Dermis microvascular lymphatic vessel endothelial cell (primary cell): ENCODE measurements at places on chromosomes 6 and 20. TPM values are rescaled to one million over a fixed set of nuclear protein-coding genes. Genes with fewer than 3 reads are reported as not detected.
A peak's percentile ranks its signal among the peaks of the same experiment; 100 is the strongest.

GRCh38 chr6:89966913-89967312 lies 72.6 kb downstream of the GJA10 start:
- no peak for DNase-seq

SLC17A4 gene
- not detected in 2 replicates for total RNA-seq

BPIFB1 gene
- not detected in 2 replicates for total RNA-seq

LRRN4 gene
- total RNA-seq: not detected in 2 replicates

DNA sequence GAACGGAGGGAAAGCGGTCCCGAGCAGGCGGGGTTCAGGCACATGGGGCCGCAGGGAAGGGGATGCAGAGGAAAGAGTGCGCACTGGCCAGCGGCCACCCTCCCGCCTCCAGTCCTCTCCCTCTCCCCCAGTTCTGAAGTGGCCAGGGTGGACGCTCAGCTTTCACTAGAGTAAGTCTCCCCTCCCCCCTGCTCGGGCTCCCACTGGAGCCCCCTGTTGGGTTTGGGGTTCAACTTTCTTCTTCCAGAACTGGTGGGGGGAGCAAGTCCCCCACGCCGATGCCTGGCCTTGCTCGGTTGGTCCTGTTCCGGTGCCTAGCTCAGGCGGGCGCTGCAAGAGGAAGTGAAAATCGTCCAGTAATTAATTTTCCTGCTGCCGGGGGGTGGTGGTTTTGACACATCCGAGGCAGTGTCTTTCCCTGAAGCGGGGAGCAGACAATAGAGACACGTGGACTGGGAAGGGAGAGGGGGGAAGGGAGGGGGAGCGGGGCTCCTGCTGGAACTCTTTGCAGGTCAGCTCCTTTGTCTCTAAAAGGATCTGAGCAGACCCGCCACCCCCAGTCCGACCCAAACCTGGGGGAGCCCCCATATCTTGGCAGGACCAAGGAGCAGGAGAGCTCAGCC lies 824 bp upstream of the SCRT2 start:
- no peak for DNase-seq

- DNase-seq: no peak
These were observed 16.6 kb downstream of the ADTRP start for GRCh38 chr6:11761744-11762620.

GABRR1 gene
- not detected in 2 replicates for total RNA-seq

GRCh38 chr6:156113631-156114030 lies 658.0 kb upstream of the NOX3 start:
- DNase-seq: no peak

DNA sequence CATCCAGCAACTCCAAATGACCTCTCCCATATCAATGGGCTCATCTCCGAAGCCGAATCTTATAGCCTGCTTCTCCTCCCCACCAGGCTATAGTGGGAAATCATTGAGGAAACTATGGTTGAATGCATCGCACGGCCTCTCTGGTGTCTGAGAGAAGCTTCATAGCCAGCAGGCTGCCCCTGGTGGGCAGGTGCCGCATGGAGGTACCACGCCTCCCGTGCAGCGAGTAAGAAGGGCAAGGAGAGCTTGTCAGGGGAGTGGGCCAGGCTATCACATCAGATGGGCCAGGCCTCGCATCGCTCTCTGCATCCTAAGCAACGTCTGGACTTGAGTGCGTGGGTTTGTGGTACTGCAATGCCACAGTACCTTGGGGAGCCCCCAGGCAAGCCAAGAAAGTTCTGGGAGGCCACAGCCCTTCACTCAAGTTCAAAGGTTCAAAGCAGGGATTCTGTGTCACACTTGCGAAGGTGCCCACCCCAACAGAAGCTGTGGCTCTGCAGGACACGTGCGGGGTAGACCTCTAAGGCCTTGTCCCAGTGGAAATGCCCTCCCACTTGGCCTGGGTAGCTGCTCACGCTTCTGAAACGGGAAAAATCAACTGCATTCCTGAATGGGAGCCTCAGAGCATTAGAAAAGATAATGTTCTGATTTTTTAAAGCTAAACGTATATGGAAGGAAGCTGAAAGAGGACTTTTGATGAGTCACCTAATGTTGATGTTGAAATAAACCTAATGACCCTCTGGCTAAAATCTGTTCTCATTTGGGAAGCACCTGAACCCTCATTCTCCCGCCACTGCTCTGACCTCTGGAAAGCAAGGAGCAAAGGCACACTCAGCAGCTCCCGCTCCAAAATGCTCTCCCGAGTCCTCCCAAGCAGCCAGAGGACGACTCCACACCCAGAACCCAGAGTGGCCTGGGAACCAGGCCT lies 8.4 kb upstream of the IRF4 start:
- no peak for DNase-seq

DNA sequence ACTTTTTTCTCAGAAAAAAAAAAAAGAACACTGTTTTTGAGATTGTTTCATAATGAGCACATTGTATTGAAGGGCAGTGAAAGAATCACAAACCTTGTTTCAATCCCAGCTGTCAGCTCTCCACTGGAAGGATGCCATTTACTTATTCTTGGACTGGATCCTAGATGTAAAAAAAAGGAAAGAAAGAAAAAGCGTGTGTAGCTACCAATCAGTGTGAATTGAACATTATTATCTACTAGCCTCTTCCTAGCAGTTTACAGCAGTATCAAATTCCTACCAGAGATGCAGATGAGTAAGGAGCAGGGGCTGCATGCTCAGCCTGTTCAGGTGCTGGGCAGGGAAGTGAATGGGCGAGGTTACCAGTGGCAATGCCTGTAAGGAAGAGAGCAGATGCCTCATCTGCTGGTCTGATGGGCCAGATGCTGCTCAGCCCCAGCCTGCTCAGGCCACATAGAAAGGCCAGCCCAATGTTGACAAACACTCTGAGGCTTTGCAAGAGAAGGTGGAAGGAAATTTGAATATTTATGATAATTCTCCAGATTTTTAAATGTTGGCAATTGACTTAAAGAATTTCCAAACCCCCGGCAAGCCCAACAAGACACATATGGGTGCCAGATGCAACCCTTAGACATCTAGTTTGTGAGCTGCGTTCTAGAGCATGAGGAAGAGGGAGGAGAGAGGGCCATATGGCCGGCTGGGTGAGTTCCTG lies 189.5 kb downstream of the IBTK start:
- peak; percentile 71 for DNase-seq
